ENCODE measurements at places on chromosomes 11 and 22.

GRCh38 chr22:25582946-25583345 is 18.5 kb downstream of the GRK3 start:
- DNase-seq: no peak

DNA sequence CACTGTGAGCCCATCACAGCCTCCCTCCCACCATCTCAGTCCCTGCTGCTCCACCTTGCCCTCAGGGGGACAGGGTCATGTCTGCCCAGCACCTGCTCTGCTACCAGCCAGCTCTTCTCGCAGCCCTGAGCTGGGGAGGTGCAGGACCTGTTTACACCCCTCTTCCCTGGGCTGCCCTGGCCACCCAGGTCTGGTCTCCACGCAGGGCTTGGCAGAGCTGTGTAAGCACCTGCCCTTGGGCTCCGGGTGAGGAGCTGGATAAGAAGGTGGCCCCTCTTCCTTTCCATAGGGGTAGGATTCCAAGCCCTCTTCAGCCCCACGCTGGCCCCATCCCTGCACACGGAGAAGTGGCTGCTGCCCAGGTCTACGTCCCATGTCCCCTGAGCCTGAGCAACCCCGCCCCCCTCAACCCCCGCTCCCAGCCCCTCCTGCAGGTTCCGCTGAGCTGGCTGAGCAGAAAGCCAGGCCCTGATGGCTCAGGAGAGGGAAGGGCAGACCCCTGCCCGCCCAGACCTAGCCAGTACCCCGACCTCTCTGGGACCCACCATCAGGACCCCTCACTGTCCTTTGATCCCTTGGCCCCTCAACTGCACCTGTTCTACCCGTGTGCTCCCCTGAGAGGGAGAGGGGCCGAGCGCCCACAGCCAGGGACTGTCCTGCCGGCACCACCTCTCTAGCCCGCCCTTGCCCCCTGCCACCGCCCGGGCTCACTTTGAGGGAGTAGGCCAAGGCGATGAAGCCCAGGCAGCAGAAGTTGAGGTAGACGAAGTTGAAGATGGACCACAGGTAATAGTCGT is 3.2 kb downstream of the IFITM10 start:
- no peak for DNase-seq

DNA sequence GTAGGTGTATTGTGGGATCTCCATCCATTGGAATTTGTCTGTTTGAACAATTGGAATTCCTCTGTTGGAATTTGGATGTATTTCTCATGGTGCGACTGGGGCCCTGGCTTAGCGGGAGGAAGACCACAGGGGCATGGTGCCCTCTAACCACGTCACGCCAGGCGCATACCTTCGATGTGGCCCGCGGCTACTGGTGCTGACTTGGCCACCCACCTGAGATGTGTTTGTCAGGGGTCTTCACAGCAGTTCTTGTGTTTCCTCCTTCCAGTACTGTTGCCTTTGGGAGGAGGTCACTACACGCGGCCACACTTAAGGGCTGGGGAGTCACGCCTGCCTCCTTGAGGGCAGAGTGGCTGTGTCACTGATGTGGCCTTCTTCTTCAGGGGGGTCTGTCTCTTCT is 36.6 kb upstream of the GRAMD4 start:
- no peak for DNase-seq

GRCh38 chr11:123137431-123138224 is 57.4 kb downstream of the CLMP start:
- DNase-seq: no peak

- DNase-seq: no peak
Observed at GRCh38 chr11:109383306-109383705, 38.7 kb upstream of the C11orf87 start.

DNA sequence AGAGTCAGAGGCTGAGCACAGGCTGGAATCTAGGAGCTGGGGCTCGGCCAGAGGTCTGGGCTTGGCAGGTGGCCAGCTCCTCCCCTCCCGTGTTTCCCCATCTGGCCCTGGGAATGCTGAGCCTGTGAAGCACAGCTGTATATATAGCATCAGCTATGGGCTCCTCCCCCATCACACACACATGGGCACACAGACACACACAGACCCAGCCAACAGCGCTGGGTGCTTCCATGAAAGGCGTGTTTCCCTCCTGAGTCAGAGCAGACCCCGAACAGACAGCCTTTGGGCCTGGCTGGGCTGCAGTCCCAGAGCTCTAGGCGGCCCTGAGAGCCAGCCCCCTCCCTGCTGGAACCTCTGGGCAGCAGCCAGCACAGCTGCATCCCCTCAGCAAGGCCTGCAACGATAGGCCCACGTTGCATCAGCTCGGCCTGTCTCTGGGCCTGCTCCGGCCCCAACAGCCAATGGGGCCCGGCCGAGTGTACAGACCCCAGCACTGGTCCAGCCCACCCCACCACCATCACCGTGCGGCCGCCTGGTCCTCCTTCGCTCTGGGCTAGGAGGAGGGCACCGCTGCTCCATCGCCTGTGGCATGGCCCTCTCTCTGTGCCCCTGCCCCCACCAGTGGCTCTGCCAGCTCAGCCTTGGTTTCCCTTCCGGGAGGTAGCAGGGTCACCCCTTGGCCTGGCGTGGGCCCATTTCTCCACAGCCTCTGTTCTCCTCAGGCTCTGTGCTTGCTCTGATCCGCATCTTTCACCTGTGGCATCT is 7.6 kb upstream of the SERPINH1 start:
- DNase-seq: no peak

DNA sequence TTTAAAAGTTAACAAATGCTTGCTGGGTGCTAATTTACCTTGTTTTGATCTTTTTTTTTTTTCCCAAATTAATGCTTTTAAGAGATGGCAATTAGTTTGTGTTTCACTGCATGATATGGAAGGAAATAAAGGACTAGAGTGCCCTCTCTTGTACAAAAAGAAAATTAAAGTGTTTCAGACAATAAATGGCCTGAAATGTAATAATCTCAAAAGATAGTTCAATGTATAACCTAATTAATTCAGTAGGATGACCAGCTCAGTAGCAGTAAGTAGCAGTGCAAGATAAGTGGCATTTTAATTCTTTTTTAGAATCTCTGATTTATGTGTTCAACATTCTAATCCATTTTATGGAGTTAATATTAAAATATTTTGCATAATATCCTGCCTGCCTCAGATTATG is 39.9 kb upstream of the MYO18B start:
- DNase-seq: no peak

DNA sequence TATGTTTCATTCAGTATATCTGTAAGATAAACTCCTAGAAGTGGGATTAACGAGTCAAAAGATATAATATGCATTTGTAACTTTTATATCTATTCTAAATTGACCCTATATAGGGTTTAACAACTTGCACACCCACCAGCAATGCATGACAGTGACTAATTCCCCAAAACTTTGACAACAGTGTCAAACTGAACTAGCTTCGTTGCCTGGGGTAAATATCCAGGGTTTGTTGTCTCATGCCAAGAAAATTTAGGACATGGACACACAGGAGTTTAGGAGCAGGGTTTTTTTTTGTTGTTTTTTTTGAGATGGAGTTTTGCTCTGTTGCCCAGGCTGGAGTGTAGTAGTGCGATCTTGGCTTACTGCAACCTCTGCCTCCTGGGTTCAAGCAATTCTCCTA is 5.1 kb downstream of the SNU13 start:
- DNase-seq: no peak

DNA sequence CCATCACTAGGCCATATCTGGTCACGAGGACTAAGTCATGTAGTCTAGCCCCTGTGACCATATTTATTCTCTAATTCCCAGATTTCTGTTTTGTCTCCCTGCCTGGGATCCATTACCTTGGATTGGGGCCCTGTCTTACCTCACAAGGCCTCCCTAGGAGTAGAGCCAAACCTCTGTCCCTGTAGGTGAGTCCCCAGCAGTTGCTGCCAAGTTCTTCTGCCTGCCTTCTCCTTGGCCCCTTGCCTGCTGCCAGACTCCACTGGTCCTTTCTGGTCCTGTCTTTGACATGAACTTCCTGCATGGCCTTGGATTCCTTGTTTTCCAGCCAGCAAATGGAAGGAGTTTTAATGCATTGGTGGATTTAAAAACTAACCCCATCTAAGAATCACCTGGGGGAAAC is 35.6 kb upstream of the CADM1 start:
- no peak for DNase-seq

GRCh38 chr11:62933285-62933684 is 12.1 kb upstream of the CHRM1 start:
- DNase-seq: no peak

DNA sequence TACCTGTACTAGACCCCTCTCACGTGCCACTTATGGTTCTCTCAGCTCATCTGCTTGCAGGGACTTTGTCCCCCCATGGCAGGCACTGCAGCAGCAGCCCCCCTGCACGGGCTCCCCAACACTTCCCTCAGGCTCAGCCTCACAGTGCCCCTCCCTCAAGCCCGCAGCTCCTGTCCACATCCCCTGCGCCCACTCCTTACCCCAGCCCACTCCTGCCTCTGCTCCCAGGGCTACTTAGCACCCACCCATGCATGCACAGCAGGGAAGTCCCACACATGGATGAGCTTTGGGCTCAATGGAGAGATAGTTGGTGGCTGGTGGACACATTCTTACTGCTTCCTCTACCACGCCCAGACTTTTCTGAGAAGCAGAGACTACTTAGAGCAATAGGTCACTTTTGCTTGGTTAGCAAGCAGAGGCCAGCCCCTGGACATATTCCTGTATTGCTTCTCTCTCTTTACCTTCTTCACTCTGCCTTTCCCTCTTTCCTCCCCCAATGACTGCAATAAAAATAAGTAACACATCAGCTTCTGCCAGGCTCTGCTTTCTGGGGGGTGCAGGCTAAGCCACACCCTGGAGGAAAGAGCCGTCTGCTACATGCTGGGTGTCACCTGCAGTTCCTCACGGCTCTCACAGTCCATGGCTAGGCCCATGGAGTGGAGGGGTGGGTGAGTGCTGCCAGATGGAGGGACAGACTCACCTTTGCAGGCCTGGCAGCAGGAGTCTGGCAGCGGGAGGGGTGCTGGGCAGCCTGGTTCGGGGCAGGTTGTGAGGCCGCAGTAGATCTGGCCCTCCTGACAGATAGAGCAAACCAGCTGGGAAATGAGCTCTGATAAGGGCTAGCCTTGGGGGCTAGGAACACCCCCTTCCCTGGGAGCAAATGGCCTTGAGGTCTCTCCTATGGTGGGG is 23.4 kb downstream of the CHRDL2 start:
- no peak for DNase-seq

DNA sequence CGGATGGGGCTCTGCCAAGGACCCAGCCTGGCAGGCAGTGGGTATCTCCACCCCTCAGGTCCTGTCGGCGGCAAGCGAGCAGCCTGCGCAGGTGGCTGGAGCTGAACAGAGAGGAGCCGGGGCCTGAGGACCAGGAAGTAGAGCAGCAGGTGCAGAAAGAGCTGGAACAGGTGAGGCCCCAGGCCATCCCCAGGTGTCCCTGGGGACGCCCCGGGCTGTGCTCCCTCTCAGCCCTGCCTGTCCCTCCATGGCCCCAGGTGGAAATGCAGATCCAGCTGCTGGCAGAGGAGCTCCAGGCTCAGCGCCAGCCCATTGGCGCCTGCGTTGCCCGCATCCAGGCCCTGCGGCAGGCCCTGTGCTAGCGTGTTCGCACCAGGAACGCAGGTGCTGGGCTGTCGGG is 44.0 kb downstream of the PISD start:
- no peak for DNase-seq

DNA sequence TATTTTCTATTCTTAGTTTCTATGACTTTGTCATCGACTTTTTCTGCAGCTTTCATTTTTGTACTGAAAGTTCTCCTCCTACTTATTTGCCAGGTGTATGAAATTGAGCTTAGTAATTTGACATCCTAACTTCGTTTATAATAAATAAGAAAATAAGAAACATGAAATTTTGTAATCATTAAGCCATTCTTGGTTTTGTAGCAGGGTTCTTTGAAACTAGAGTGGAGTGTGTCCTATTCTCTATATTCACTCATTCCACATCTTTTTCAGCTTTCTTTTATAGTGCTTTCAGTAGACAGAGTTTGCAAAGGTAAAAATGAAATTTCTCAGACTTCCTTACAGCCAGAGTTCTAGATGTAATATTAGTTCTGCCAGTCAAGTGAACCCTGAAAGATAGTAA is 47.8 kb downstream of the FANCF start:
- no peak for DNase-seq

GRCh38 chr11:125176866-125177265 is 12.3 kb downstream of the PKNOX2 start:
- DNase-seq: no peak

DNA sequence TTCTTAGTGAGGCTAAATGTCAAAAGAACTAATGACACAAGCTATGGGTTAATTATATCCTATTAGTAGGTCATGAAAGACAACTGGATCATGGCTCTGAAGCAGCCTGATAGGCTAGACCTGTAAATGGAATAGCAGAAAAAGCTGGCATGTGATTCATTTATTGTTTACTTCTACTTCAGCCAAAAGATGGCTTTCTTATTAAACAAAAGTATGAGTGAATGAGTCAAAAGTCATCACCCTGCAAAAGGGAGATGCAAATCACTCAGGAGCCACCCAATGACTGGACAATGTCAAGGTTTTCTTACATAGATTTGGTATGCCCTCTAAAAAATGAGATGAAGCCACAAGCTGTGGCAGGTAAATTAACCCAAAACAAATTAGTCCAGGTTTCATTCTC is 138.0 kb downstream of the TRPC6 start:
- no peak for DNase-seq

DNA sequence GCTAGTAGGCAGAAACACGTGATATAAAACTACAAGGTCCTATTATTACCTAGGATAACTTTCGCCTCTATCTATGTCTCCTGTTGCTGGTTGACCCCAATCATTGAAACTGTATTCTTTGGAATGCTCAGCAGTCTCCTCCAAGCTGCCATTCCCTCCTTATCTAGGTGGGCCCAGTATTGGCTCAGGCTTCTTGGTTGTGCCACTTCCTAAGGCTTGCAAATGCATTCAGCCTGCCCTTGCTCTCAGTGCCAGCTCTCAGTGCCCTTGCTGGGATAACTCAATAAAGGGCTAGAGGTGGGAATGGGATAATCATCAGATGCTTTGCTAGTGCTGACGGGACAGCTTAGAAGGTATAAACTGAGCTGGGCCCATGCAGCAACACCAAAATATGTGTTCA is 13.6 kb downstream of the CD44 start:
- no peak for DNase-seq

DNA sequence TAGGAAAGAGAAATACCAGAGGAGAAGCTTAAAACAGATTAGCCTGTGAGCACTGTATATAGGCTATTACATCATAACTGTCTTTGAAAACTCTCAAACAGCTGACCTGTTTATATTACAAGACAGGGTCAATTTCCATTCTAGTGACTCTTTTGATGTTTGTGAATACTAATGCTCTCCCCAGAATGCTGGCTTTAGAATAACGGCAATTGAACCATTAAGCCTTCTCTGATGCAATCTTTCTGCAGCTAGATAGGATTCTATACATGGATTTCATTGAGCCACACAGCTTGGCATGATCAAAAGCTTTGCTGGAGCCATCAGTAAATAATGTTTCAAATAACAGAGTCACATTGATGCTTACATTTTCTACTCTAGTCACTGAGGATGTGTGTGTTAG is 122.7 kb upstream of the FAT3 start:
- DNase-seq: no peak

GRCh38 chr11:67211656-67212436 is 54.4 kb upstream of the GRK2 start:
- DNase-seq: no peak

GRCh38 chr11:110123003-110123402 is 29.8 kb downstream of the ZC3H12C start:
- DNase-seq: no peak

- DNase-seq: no peak
Observed at GRCh38 chr11:58047818-58048217, 17.1 kb downstream of the OR6Q1 start.

- no peak for DNase-seq
Observed at GRCh38 chr22:48072777-48073176, 1310.3 kb downstream of the TBC1D22A start.

- DNase-seq: no peak
Observed at GRCh38 chr11:117302228-117302627, 11.1 kb downstream of the BACE1-AS start.

All from stimulated activated CD8-positive, alpha-beta memory T cell treated with anti-CD3 and anti-CD28 coated beads, Interleukin-7, amount 100 ng/mL, for 1 hour (primary cell).